ENCODE measurements at places on chromosomes 5 and 9.

DNA sequence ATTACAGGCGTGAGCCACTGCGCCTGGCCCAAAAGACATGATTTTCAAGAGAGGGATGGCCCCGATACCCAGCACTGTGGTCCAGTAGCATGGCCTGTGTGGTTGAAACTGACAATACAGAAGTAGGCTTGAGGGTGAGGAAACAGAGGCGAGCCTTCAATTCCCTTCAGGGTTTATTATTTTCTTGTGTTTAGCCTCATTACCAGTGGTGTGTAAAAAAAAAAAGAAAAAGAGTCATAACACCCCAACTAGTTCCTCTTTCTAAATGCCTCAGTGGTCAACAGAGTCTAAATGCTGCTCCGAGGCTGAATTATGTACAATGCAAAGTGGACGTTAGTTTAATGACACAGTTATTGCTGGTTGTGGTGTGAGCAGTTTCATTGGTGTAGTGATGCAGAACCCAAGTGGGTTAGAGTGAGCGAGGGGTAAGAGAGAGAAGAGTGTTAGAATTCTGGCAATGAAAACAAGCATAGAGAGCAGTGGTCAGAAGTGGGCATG, 58.8 kb downstream of the SNX30 start:
- no peak for DNase-seq

GRCh38 chr9:126329476-126330275, 3.0 kb downstream of the MVB12B start:
- DNase-seq, result no peak

GRCh38 chr5:158700231-158701006, 399.3 kb downstream of the EBF1 start:
- no peak for DNase-seq

- no peak for DNase-seq
Measured at GRCh38 chr9:121901616-121902015, 191.5 kb downstream of the TTLL11 start.

DNA sequence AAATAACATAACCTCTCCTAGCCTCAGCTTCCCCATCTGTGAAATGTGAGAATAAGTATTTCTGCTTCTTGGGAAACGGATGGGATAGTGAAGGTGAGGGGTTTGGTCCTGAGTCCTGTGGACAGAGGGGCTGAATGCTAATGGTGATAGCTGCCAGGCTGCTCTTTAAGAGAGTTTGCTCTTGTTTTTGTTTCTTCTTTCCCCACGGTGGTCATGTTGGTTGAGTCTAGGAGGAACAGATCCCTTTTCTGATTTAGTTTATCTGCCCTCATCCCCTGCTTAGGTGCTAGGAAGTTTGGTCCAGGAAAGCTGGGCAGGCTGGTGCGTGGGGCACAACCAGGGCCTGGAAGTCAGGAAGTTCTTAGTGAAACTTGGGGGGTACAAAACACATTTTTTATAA, 7.7 kb upstream of the PITX1 start:
- no peak for DNase-seq

DNA sequence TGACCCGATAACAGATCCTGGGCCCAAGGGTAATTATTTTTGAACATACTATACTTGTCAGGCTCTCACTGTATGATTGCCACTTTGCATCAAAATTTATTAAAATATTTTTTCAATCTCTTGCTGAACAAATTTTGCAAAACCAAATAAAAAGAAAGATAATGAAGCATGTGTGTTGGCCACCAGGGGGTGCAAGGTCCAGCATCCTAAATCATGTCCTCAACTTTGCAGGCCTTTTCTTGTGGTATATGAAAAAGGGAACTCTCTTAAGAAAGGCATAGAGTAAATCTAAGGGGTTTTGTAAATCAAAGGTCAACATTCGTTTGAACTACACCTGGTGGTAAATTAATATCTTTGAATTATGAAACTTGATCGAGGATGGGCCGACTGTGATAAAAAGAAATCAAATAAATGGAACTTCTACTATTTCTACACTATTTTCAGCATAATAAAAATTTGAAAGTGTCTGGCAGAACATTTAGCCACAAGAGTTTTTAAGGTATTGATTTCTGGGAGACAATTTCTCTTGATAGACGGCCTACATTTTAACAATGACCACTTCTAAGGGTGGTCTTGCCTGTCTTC, 676.5 kb downstream of the DMRTA1 start:
- peak; percentile 35 for DNase-seq

DNA sequence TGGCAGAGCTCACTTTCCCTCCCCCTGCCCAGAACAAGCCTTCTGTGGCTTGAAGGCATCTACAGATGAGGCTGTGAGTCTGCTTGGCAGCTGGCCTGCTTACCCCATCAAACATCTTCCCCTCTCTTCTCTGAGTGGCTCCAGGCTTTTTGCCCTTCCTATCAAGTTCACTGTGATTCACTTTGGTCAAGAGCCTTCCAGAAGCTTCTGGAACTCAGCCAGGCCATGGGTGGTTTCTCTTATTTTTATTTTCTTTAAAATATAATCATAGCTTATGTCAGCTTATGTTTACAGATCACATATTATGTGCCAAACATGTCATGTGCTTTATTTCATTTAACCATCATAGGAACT, 267.0 kb downstream of the SEC61B start:
- DNase-seq, result no peak

DNA sequence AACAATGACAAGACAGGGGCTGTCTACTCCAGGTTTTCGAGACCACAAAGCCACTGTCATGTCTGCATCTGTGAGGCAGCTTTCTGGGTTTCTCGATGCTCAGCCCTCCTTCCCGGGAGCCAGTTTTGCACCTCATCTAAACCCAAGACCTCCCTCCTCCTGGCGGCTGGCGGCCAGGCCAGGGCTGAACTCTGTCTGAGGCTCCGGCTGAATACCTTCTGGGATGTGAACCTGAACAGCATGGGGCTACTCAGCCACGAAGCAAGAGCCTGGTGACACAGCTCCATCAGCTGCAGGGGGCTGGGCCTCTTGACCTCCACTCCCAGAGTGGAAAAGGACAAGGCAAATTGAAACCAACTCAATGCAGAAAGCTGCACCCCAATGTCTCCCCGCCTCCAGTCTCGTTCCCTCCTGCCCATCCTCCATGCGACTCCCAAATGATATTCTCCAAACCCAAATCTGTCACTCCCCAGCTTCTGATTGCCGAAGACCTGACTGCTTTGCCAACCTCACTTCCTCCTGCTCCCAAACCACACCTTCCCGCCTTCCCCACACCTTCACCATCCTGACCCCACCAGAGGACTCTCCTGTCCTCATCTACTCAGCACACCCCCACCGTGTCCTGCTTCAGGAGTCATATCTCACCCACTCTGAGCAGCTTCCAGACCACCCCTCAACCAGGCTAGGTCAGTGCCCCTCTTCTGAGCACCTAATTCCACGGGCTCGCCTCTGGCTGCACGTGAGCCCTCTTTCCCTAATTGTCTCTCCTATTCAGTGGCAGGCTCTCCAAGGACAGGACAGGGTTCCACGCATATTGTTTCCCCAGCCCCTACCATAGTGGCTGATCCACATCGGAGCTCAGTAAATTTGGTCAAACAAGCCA, 4.5 kb downstream of the ANKS6 start:
- no peak for DNase-seq

DNA sequence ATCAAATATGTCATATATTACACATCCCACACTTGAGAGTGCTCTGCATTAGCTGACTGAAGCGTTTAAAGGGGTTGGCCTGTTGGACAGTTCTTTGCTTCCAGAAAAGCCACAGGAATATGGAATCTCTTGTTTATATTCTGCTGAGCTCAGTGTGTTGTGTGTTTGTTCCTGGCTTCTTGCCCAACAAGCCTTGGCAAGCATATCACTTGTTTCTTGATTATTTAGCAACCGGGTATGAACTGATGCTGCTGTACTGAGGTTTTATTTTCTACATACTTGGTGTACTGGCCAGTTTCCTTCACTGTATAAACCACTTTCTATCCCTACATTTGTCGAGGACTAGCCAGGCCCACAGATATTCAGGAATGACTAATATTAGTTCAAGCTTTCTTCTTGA, 378.9 kb downstream of the KCTD16 start:
- DNase-seq, result peak; percentile 93
